ENCODE measurements at places on chromosomes 12 and 14.

GRCh38 chr14:105525861-105526775 is at the start of gene TMEM121:
Gene TMEM121, plus strand, starts transcription at chr14:105526583. Its CDS starts 2,252 bp downstream, at chr14:105528835.
- no peak for DNase-seq

DNA sequence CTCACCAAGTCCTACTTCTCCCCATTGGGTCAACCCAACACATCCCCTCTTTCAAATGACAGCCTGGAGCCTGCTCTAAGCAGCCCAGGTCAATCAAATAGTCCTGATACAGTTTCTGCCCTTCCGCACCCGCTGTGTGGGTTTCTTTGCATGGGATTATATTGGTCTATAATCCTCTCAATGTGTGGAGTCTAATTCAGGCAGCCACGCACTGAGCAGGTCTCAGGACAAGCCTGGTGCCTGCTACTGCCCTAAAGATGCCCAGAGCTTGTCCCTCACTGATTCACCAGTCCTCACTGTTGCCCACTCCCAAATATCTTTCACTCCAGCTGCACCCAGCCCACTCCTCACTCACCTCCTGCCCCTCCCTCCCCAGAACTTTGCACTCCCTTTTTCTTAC is 16.4 kb downstream of the ACTN1 start:
- DNase-seq = no peak

GRCh38 chr14:102323102-102323501 is 3.6 kb downstream of the ZNF839 start:
- DNase-seq = no peak

- DNase-seq = no peak
Measured at GRCh38 chr14:74240794-74241651, 1.8 kb downstream of the VSX2 start.

- DNase-seq = no peak
Measured at GRCh38 chr14:73741876-73742519, 27.8 kb upstream of the PNMA1 start.

DNA sequence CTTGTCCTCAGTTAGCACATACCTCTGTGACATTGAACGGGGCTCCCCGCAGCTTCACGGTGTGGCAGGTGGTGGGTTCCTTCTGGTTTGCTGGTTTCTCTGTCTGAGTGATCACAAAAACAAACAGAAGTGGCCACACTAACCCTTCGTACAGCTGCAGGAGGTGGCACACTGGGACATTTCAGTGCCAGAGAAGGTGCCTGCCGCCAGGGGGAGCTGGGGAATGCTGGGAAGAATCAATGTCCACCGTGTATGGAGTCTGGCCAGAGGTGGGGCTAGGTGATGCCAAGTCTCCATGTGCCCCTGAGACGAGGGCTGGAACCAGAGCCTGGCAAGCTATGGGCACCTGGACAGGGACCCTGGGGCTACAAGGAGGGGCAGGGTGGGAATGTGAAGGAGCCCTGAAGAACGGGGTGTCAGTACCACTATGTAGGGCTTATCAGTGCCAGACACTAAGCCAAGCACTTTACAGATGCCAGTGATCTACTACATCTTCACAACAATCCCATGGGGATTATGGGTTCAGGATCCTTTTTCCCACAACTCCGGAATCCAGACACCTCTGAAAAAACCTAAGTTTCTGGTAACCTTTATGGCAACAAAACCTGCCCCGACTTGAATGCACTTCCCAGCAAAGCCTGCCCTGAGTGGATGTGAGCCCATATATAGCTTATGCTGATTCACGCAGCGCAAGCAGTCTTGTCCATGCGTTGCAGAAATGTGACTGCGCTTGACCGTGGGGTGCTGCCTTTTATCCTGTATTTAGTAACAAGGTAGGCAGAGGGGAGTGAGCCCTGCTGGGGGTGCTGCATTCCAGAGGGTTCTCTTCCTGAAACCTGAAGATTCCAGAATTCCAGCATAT is 10.8 kb downstream of the RBM19 start:
- no peak for DNase-seq

- DNase-seq = no peak
Measured at GRCh38 chr14:49033131-49033530, 553.0 kb downstream of the RPS29 start.

GRCh38 chr12:104454997-104455396 is 1.8 kb upstream of the CHST11 start:
- DNase-seq = no peak

DNA sequence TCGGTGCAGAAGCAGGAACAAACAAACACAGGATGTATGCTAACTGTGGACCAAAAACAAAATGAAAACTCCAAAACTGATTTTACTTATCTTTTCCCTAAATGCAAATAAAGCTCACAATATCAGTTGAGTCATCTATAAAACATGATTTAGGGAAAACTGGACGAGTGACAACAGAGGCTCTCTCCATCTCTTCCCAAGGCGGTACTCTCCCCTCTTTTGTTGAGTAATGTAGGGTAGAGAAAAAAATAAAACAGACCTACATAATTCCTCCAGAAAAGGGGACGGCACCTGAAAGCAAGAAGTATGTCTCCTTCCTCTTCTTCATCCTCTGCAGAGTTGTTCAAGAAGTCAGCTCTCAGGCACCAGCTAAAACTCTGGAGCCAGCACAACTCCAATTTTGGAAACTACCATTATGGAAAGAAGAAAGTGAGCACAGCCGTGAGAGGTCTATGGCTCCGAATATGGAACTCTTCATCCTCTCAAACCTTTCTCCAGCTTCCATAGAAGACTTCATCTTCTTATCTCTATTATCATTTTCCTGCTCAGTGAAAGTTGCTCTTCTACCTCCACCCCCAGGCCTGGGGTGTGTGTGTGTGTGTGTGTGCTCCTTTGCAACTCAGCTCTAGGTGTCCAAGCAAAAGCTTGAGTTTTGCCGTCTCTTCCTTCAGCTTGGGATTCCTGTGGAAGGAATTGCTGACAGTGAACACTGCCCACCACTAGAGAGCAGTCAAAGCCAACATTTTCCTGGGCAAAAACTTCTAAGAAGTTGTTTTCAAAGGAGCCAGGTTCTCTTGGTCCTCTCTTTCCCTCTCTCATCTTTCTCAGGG is 155.4 kb downstream of the DIO2 start:
- no peak for DNase-seq

GRCh38 chr12:49872381-49872780 is 29.5 kb upstream of the BCDIN3D start:
- DNase-seq = no peak

- no peak for DNase-seq
Measured at GRCh38 chr14:45757655-45758054, 504.7 kb upstream of the MIS18BP1 start.

GRCh38 chr12:100141998-100142850 is 450 bp downstream of the BLTP3B start:
- no peak for DNase-seq

DNA sequence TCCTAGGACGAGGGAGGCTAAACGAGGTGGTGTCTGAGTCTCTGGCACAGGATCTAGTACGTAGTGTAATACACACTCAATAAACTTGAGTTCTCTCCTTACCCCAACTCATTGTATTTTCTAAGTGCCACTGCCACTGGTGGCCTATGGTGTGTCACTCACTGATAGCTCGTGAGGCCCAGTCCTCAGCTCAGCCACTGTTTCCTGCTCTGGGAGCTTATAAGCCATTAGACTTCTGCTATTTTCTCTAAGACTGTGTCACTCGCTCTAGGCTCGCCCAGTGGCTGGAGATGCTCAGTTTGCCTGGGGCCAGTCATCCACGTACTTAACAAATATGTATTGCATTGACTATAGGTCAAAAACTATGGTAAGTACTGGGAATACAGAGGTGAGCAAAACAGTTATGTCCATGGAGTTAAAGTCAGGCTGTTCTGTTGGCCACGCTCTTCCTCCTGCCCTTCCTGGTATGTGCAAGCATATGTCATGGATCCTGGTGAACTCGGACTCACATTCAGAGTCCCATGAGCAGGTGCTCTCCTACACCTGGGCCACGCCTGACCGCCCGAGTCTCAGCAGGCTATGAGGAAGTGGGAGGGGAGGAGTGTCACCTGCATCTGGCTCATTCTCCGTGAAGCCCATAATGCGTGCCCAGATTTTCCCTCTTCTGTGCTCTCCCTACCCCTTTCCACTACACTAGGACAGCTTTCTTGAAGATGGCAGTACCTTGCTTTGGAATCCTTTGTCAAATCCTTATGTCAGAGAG is 41.6 kb downstream of the DEGS2 start:
- DNase-seq = no peak

- no peak for DNase-seq
Measured at GRCh38 chr14:49820176-49820575, 32.4 kb downstream of the NEMF start.

DNA sequence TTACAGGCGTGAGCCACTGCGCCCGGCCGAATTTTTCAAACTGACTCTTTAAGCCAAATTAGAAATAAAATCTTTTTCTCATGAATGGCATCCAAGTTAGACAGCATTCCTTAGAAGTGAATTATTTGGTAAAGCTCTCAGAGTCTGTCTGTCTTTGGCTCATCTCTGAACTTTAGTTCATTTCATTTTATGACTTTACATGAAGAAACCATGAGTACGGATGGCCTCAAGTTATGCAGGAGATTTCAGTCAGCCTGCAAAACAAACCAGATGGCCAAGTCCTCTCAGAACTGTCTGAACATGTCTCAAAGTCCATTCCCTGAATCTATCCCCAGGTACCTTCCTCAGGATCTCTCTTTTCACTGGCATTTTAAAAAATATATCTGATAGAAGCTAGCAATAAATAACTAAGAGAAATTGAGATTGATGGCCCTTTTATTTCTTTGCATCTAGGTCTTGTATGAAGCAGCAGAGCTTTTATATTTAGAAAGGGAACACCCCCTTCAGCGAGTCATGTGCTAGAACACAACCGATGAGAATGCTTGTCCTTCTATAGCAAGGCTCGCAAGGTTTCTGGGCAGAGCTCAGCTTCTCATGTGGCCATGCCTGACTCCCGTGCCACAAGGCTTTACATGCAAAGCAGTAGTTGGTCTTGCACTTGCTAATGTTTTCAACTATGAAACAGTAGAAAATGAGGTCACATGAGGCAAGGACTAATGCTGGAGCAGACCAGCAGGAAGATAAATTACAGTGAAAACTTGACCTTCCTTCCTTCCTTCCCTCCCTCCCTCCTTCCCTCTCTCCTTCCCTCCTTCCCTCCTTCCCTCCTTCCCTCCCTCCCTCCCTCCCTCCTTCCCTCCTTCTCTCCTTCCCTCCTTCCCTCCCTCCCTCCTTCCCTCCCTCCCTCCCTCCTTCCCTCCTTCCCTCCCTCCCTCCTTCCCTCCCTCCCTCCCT is 125.0 kb downstream of the AKAP6 start:
- DNase-seq = no peak

- no peak for DNase-seq
Measured at GRCh38 chr12:21988619-21989018, 47.4 kb upstream of the ABCC9 start.

GRCh38 chr12:71456316-71456715 is 16.7 kb downstream of the LGR5 start:
- DNase-seq = no peak

DNA sequence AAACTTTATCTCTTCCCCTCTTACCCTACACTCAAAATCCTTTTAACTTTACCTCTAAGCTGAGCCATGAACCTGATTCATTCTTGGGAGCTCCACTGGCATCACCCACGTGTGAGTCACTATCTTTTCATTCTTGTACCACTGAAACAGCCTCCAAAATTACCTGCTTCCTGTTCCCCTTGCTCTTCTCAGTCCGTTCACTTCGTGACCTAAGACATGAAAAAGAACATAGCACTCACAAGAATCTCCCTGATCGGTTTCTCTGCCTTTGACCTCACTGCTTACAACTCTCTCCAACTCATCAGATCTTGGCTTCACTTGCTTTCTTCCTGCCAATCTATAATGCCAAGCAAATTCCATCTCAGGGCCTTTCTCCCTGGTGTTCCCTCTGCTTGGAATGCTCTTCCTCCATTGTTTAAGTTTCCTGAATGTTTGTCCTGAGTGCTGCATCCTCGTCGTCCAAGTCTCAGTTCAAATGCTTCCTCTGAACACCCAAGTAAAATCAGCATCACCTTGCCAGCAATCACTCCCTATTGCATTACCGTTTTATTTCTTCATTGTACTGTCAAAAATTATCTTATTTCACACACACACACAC is 9.2 kb downstream of the GLIPR1 start:
- no peak for DNase-seq

DNA sequence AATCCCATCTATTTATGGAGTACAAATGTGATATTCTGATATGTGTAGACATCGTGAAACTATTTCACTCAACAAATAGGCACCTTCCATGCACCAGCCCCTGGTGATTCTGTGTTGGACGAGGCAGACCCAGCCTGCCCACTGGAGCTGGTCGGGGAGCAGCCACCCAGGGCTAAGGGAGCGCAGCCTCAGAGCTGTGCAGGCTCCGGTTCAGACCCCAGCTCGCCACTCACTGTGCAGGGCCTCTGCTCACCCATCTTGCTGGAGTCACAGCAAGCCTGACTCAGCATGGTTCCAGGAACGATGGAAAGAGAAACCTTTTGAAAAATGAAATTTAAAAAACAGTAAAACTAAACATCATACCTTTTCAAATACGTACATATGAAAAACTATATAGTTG is 52.3 kb upstream of the BCL11B start:
- no peak for DNase-seq

DNA sequence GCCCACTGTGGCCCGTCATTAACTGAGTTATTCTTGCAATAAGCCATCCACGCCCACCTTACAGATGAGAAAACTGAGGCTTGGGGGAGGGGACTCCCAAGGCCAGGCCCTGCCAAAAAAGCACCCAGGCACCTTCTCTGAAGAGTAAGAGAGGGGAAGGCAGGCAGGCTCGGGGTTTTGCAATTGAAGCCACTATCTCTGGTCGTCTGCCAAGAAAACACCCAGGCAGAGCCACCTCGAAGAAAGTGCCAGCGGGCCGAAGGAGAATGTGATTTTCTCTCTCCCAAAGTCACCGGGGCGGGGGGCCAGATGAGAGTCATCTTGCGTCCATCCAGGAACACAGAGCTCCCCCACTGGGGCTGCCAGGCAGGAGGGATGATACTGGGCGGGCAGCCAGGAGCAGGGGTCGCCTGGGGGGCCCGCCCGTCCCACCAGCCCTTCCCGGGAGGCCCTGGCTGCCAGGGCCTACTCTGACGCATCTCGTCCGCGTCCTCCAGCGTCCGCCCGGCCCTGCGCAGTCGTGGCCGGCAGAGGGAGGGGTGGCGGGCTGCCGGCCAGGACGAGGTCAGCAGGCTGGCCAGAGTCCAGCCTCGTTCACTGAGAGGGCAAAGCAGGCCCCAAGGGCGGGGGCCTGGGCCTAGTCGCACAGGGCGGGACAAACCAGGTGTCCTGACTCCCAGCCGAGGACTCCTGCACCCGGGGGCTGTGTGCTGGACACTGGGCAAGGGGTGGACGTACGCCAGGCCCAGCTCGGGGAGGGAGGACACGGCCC is 74.3 kb downstream of the RFLNA start:
- DNase-seq = no peak

GRCh38 chr14:58547649-58548048 is 90.1 kb upstream of the DACT1 start:
- no peak for DNase-seq

Measured in activated CD8-positive, alpha-beta memory T cell treated with anti-CD3 and anti-CD28 coated beads for 1 hour (primary cell).